Lung microvascular endothelial cell (primary cell): ENCODE measurements at places on chromosomes 7 and 10. TPM values are rescaled to one million over a fixed set of nuclear protein-coding genes. Genes with fewer than 3 reads are reported as not detected.
A peak's percentile ranks its signal among the peaks of the same experiment; 100 is the strongest.

Gene GSTK1
- total RNA-seq = 61.5 and 77.0 TPM in 2 replicates

Gene KCND2
- total RNA-seq = under 0.01 and 0.20 TPM in 2 replicates

Gene FFAR4
- total RNA-seq = not detected in 2 replicates

Gene TLX1
- total RNA-seq = not detected in 2 replicates

Gene INHBA
- 0.40 and 1.5 TPM in 2 replicates for total RNA-seq

DNA sequence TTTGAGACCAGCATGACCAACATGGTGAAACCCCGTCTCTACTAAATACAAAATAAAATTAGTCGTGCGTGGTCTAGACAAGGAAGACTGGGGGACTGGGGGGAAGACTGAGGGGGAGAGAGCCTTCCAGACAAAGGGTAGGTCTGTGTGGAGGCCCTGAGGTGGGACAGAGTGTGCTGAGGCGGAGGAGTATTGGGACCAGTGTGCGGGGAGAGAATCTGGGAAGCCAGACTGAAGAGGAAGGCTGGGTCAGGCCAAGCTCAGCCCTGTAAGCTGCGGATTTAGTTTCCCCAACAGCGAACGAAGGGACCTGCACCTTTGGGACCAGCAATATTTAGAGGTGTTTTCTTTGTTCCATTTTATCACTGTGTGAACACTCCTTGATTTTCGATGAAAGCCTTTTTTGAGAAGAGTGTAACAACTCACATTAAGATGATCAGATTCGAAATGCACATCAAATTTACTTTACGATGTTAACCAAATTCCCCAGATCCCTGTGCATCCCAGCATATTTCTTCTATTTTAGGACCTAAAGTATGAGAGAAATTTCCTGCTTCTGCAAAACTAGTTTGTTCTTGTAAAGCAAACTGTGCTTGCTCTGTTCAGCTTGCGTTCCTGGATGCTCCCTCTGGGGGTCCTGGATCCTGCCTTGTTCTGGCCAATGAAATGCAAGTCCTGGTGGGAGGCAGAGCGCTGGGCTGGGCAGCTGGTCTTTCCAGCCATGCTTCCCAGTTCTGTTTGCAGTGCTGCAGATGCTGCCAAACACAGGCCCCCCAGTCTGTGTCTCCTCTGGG lies 39.4 kb downstream of the PLAU start:
- no peak for DNase-seq

DNA sequence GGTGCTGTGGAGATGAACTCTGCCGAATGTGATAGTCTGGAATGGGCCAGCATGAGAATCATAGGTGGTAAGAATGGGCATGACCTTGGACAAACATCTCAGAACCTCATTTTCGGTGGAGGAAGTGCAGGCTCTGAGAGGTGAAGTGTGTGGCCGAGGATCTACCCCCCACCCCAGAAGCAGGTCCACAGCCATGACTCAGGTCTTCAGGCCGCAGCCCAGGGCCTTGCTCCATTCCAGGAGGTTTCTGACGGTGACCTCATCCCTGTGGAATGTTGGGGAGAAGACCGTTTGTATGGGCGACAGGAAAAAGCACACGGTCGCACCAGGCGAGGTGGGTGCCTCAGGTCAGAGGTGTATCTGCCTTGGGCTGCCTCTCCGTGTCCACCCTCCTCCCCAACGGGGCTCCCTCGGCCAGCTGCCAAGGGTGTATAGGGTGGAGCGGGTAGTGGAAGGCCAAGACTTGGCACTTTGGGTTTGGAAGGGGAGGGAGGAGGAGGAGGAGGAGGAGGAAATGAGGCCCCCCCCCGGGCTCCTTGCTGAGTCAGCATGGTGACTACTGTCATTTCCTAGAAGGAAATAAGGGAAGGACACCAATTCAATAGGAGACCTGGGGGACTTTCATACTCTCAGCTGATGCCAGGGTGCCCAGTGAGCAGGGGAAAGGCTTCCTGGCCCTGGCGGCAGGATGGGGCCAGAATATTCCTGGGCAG lies 168.0 kb upstream of the RHEB start:
- DNase-seq = peak; percentile 51

DNA sequence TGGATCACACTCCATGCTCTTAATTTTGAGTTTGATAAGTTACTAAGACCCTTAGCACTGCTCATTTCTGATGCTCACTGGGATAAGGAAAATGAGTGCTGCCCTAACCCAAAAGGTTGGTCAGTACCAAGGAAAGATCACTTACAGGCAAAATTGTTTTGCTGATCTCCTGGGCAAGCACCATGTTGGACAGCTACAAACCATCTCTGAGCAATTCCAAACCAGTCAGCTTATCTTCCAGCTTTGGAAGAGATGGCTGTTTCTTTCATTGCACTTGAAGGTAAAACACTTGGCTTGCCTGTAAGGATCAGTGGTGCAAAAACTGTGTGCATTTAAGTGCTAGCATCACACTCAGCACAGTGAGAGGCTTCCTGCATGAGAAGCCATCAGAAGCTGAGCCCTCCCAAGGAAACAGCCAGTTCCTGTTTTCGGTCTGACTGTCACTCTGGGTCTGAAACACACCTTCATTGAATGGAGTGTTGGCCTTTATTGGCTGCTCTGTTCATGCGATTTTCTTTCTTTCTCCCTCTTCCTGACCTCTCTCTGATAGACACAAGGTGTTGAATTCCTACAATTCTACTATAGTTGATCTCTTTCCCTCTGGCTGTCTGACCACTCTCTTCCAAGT lies 126.4 kb upstream of the GHITM start:
- DNase-seq = no peak

GRCh38 chr7:2824678-2825461 lies 19.2 kb downstream of the GNA12 start:
- no peak for DNase-seq

- no peak for DNase-seq
These were observed 80.3 kb downstream of the RAMP3 start for GRCh38 chr7:45237788-45238461.

DNA sequence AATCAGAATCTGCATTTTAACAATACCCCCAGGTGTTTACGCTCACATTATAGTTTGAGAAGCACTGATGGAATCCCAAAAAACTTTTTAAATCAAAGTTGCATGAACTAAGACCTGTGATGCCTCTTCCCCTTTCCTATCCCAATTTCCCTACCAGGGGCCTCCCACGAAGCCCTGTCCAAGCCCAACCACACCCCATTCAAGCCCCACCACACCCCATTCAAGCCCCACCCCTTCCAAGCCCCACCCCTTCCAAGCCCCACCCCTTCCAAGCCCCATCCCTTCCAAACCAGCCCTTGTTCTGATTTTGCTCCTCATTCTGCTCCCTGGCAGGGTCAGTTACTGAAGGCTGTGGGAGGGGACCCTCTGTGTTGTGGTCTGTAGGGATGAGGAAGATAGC lies 9.8 kb upstream of the AQP1 start:
- DNase-seq = no peak

GRCh38 chr7:24967696-24968095 lies 12.3 kb downstream of the OSBPL3 start:
- no peak for DNase-seq

- no peak for DNase-seq
These were observed 2.6 kb downstream of the PPIF start for GRCh38 chr10:79349766-79350406.

GRCh38 chr7:630111-630511 lies 96.4 kb upstream of the DNAAF5 start:
- DNase-seq = no peak

DNA sequence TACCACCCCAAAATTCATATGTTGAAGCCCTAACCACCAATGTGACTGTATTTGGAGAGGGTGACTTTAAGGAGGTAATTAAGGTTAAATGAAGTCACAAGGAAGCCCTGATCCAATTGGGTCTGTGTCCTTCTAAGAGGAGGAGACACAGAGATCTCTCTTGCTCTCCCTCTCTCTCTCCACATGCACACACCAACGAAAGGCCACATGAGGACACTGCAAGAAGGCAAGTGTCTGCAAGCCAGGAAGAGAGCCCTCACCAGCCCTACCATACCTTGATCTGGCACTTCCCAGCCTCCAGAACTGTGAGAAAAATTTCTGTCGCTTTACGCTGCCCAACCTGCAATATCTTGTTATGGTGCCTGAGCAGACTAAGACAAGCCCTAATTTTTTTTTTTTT lies 56.0 kb upstream of the NEBL start:
- no peak for DNase-seq

DNA sequence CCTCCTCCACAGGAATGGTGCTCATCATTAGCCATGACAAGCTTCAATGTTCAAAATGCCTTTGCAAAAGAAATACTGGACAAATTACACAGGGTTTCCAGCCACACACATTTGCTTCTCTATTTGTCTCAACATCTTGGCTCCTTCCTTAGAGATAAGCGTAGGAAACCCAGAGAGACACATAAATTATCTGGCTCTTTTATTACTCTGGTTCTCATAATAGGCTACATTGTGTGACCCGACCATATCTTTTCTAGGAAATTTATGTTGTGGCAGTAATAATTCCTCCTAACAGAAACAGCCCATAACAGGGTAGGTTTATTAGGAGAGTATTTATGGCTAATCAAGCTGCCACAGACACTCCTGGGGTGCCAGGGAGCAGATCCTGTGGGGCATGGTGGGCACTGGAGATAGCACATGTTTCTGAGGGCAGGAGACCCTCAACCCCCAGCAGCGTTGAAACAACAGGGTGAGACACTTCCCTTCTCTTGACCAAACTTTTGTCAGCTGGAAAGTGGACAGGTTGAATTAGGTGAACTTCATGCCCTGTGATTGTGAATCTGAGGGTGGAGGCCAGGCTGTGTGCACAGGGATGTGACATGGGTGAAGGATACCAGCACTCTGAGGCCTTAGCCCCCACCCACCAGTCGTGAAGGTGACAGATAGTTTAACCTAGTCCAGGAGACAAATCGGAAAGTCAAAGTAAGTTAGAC lies 295.9 kb upstream of the ZNF32 start:
- no peak for DNase-seq

- DNase-seq = no peak
These were observed 42.4 kb downstream of the SORBS1 start for GRCh38 chr10:95518455-95519452.
